ENCODE measurements at places on chromosomes 5 and 9.

DNA sequence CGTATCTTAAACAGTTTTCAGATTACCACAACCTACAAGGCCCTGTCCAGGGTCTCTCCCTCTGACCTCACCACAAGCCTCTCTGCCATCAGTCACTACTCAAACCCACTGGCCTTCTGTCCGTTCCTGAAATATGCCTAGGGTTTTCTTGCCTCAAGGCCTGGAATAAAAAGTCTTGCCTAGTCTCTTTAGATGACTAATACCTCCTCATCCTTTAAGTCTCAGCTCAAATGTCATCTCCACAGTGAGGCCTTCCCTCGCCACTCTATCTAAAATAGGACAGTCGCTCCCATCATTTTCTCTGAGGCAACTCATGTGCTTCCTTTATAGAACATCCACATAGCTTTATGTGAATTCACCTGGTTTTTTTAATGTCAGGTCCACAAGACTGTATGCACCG lies 5.2 kb downstream of the DENND1A start:
- DNase-seq: no peak

DNA sequence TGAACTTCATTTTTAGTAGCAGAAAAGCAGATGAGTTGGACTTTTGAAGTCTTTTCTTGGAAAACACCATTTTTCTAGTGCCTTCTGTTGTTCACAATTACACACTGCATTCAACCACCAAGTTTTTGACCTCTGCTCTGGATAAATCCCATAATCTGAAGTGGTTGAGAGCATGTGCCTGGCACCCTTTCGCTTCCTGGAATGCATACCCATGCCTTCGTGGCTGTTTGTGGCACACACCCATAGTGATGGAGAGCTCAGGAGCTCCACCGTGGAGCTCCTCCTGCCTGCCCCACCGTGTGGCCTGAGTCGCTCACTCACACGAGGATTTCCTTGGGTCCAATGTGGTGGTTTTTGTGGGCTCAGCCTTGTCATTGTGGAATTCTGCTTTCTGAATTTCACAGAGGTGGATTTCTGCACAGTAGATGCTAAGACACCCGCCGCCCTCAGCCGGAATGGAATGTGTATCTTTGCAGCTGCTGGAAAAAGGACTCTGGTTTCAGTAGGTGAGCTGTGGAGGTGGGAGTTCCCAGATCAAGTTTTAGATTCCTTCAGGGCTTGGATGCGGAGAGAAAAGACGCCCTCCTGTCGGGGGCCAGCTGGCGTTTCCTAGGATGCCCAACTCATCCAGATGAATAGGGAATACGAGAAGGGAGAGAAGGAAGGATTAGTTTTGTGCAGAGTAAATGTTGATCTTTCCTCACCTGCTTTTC lies 500.4 kb downstream of the IRX1 start:
- DNase-seq: no peak

DNA sequence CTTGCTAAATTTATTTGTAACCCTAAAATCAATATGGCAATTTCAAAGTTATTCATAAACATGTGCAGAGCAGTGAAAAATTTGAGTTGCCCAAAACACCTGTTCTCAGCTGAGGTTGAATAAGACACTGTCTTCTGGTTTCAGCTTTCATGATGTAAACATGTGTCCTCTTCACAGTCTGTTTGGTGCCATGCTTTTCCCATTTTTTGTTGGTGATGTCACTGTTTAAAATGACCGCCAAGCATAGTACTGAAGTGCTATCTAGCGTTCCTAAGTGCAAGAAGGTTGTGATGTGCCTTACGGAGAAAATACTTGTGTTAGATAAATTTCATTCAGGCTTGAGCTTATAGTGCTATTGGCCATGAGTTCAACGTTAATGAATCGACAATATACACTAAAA lies 580.8 kb downstream of the ACTL7B start:
- no peak for DNase-seq

DNA sequence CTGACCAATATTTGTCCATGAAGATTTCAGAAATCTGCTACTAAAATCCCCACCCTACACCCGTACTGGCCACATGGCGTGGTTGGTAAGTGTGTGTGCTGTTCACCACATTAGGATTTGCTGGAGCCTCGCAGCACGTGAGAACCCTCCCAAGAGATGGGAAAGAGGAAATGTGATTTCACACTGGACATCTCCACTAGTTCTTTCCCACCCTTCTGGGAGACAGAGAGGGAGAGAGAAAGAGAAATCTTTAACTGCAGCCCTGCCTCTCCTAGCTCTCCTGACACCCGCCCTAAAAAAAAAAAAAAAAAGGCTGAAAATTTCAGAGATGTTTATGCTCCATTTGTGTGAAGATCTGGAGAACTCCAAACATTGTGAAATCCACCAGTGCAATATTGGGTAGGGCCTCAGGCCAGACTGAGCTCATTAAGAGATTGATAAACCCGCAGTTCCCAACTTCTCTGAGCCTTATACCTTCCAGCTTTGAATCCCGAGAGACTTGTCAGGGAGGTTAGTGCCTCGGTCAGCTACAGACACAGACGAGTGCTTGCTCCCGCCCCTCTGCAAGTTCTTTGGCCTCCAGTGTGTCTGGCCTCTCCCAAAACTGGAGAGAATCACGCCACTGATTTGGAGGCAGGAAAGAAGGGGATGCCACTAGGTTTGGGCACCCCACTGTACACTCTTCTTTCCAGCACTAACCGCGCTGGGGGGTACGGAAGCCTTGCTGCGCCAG lies 1.9 kb downstream of the SPRY4 start:
- DNase-seq: no peak

- no peak for DNase-seq
These were observed 25.3 kb upstream of the ADAMTS2 start for GRCh38 chr5:179370490-179371120.

DNA sequence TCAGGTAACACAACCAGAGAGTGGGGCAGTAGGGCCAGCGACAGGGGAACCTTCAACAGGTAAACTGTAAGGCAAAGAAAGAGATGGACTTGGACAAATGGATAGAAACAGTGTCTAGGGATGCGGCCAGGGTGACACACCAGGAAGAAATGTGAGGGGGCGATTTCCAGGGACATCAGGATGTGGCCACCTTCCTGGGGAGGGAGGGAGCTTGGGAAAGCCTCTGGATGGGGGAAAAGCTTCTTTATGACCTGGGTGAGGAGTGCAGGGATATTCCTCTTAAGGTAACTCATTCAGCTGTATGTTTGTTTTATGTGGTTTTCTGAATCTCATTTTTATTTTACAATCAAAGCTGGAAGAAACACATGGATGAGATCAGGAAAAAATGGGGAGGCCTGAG lies 11.9 kb upstream of the NXNL2 start:
- DNase-seq: no peak

- no peak for DNase-seq
These were observed 142.4 kb downstream of the MAPKAP1 start for GRCh38 chr9:125564631-125565030.

DNA sequence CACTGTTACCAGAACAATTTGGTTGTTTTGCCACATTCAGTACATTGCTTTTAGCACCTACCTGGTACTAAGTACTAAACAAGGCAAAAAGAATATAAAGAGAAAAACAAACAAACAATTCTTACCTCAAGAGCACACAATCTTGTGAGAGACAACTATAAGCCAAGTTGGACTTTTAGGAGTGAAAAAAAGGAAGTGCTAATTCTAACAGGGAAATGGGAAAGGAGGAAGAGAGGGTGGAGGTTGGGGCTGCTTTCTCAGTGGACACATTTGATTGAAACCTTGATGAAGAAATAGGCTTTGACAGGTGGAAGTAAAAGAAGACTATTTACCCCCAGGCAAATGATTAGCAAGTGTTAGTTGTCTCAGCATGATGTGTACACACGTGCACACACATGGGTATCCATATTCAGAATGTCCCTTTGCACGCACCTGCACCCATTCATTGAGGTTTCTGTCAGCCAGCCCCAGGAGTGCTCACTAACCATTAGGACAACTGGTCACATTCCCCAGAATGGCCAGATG lies 302.6 kb downstream of the ACTL7B start:
- no peak for DNase-seq

- DNase-seq: no peak
These were observed 46.9 kb downstream of the HACD4 start for GRCh38 chr9:20984506-20984905.
